ENCODE measurements at places on chromosomes 4 and X. TPM values are rescaled to one million over a fixed set of nuclear protein-coding genes. Genes with fewer than 3 reads are reported as not detected.

DNA sequence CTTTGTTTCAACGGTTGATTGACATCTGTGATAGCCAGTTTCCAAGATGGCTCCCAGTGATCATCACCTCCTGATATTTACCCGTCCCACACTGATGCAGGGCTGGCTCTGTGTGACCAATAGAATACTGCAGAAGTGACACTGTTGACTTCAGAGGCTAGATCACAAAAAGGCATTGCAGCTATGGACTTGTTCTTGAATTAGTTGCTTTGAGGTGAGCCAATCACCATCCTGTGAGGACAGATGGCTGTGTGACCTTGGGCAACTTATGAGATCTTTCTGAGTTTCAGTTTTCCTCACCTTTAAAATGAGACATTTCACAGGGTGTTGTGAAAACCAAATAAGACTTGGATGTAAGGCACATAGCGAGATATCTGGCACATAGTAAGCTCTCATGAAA is 1.8 kb upstream of the GPR82 start:
- DNase-seq = no peak

The AR gene
- total RNA-seq = 10.3 TPM

GRCh38 chrX:133804072-133804471 is 181.3 kb downstream of the GPC3 start:
- DNase-seq = no peak

DNA sequence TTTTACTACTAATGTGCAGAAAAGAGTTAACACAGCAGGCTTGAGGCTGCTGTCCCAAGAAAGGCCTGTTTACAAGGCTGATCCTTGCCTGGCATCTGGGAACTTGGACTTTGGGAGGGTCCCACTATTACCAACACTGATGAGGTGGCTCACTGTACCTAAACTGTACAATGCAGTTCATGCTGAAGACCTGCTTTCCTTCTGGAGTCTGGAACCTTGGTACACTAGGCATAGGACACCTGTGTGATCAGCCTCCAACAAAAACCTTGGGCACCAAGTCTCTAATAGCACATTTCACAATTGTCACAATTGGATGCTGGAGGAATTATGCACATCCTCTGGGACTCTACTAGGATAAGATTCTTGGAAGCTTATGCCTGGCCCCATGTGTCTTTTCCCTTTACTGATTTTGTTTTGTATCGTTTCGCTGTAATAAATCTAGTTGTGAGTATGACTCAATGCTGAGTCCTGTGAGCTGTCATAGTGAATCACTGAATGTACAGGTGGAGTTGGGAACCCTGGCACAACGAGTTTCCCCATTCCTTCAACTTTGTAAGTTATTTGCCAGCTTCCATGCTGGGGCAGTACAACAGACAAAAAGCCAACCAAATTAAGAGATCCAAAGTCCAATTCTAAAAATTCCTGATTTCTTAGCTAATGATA is 45.9 kb downstream of the TEC start:
- DNase-seq = no peak

- no peak for DNase-seq
Measured at GRCh38 chr4:87313756-87314155, 8.9 kb downstream of the HSD17B13 start.

The RAB41 gene
- total RNA-seq = not detected

DNA sequence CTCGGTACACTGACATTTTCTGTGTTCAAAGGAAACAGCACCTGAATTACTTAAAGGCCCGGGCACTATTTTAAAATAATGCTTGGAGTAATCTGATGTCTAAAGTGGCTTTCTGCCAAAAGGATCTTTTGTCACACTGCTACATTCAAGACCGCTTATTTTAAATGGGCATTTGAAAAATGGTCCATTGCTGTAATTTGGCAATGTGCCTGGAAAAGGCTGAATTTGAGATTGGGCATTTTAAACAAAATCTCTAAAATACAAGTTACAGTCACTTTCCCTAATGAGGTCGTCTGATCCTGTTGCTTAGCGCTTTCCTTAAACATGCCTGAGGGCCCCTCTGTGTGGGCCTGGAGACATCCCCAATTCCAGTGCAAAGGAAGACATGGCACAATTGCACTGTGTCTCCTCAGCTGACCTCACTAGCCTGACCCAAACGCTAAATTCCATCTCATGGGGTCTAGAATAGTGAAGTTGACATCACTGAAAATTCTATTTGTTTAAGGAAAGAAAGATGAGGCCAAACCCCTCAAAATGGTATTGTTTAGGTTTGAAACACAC is 214.2 kb downstream of the GPC3 start:
- no peak for DNase-seq

The ITM2A gene
- total RNA-seq = 25.4 TPM

DNA sequence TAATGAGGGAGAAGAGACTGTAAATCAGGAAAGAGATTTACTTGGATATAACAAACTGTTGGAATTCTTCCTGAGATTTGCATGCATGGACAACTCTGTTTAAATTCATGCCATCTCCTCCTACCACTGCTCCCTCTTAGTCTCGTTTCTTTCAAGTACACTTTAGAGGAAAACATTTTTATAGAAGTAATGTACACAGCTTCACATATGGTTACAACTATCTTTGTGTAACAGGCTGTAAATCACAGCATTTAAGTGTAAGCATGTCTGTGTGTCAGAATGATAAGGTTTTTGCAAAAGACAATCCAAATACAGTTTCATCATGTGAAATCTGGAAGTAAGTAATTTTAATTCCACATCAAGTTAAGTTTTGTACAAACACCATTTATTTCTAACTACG is 21.5 kb upstream of the ENPEP start:
- no peak for DNase-seq
